ENCODE measurements at places on chromosomes 6 and 20.

GRCh38 chr20:59571551-59572314 lies 32.6 kb upstream of the PHACTR3 start:
- DNase-seq, result no peak

DNA sequence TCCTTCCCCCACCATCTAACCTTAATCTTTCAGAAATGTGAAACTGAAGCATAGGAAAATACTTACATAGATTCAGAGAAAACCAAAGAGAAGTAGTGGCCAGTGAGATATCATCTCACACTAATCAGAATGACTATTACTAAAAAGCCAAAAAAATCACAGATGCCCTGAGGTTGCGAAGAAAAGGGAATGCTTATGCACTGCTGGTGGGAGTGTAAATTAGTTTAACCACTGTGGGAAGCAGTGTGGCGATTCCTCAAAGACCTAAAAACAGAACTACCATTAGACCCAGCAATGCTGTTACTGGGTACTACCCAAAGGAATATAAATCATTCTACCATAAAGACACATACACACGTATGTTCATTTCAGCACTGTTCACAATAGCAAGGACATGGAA lies 9.2 kb upstream of the PREX1 start:
- DNase-seq, result no peak

DNA sequence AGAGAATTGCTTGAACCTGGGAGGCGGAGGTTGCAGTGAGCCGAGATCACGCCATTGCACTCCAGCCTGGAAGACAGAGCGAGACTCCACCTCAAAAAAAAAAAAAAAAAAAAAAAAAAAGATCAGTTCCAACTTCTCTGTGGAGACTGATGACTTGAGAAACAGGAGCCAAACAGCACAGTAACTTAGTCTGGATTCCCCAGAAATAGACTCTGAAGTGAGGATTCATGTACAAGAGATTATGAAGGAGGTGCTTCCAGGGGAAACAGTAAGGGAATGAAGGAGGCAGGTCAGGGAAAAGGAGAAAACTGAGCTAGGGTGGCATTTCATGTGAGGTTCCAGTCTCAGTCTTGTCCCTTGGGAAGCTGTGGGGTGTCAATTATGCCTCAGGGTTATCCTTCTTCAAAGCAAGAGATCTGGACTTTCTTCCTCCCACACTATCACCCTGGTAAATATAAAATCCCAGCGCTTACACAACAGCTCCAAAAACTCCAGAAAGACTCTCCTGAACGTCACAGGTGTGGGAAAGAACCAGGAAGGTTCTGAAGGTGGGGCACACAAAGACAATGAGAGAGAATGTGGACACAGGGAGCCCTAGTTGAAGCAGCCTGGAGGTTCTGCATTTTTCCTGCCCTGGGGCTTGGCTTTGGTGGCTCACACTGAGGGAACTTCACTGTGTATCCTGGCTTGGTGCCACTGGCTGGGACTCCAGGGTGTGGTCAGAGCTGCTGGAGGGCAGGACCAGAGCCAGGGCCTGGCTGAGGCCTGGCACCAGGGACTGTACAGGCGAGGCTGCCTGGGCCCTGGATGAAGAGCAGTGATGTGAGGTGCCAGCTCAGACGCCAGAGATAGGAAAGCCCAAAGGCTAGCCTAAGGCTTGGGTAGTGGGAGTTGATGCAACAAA lies 46.8 kb downstream of the PCNA start:
- no peak for DNase-seq

DNA sequence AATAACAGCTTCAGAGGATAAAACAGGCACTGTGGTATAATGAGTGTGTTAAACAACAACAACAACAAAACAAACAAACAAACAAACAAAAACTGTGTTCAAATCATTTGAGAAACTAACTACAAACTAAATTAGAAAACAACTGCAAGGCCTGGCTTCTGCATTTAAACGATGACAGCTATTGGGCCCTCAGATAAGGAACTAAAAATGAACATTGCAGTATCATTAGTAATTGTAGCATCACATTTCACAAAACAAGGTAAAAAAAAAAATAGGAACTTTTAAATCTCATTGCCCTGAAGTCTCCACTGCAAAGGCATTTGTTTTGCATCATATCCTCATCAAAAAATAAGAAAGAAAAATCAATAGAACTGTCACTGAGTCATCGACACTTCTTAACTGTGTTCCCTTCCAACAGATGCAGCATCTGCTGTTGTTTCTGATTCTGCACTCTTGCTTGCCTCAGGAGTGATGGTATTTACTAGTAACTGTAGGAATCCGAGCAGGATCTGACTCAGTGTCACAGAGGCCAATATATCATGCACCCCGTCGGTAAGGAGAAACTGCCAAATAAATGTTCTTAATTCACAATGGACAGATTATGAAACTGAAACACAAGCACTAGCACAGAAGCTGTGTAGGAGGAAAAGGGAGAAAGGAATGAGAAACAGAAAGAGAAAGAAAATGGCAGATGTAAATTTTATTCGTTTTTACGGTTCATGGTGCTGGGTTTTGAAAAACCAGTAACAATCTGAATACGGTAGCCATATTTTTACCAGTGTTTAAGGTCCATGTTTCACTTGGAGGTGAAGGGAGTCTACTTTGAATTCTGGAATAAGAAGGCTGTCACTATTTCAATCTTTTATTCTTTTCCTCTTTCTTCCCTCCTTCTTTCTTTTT lies 365.7 kb upstream of the EPHA7 start:
- no peak for DNase-seq

- no peak for DNase-seq
Measured at GRCh38 chr6:36419310-36419709, 23.3 kb downstream of the PXT1 start.

DNA sequence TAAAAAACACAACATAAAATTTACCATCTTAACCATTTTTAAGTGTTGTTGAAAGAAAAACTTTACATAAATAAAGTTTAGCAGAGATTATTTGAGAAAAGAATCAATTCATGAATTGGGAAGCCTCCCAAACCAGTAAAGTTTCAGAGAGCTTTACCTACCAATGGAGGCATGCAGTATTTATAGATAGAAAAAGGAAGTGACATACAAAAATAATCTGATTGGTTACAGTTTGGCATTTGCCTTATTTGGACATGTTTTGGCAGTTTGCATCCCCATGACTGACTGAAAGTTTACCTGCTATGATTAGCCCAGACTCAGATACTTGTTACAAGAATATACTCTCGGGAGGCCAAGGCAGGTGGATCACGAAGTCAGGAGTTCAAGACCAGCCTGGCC lies 3.7 kb upstream of the CMTR1 start:
- no peak for DNase-seq

DNA sequence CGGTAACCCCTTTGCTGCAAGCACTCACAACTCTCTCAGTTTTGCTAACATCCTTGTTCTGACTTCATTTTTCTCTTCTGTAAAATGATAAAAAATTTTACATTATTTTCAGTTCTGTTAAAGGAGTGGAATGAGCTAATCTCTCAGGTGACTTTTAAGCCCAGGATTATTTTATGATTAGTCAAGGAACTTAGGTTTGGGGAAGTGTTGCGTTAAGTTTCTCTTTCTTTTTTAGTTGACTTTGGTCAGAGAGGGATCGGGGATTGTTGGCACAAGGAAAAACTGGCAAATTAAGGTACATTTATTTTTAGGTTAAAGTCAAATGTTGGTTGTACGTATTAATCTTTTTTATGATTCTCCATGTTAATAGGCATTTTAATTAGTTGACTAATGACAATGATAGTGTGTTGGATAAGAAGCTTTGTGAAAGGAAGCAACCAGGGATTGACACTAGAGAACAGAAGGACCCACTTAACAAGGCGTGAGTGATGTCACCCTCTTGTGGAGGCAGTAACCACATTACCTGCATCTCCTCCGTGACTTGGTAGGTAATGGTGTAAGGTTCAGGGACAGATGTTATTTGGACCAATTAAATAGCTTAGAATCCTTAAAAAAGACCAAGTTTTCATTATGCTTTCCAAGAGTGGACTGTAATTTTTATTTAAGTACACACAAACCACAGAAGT lies 31.6 kb downstream of the CD83 start:
- DNase-seq, result no peak

DNA sequence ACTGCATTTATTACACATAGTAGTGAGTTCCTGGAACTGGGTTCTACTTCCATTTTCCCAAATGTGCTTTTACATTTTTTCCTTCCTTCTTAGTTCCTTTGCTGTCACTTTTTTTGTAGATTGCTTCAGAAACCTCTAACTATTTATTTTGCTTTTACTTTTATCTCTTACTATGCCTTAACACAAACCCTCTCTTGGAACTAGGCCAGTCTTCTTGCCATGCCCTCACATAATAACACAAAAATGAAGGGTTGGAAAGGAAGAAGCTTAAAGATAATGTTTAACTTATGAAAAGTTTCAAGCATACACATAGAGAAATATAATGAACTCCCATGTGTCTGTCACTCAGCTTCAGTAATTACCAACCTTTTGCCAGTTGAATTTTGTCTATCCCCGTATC lies 27.1 kb downstream of the TOP1 start:
- no peak for DNase-seq

DNA sequence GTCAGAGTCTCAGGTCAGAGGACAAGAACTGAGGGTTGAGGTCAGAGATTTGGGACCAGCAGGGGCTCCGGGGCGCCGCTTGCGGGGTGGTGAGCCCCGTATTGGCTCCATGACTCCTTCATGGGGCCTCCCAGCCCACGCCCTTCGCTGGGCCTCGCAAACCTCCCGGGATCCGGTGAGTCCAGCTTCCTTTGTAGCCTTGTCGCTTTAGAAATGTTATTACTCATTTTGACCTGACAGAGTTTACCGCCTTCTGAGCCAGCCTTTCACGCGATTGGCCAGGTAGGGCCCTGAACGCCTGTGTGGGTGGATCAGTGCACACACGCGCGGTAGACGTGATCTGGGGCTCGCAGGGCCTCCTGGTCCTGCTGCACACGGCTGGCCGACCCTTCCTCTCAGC lies 181.1 kb downstream of the ERMARD start:
- no peak for DNase-seq

- DNase-seq, result no peak
Measured at GRCh38 chr6:118890997-118891790, 2.8 kb upstream of the ASF1A start.

- DNase-seq, result no peak
Measured at GRCh38 chr6:111792914-111793700, 80.1 kb downstream of the FYN start.

DNA sequence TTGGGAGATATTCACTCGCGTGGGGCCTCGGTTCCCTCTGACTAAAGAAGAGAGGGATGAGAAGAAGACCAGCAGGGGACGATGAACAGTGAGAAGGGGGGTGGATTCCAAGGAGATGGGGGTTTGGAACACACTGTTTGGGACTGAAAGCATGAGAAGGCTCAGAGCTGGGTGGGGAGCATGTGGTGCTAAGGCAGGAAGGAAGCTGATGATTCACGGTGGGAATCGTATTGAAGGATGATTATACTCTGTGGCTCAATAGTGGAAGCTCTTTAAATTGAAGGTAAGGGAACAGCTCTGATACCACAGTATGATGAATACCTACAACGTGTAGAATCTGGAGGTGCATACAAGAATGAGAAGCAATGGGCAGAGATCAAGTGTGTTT lies 117.5 kb upstream of the KCNK16 start:
- DNase-seq, result no peak

DNA sequence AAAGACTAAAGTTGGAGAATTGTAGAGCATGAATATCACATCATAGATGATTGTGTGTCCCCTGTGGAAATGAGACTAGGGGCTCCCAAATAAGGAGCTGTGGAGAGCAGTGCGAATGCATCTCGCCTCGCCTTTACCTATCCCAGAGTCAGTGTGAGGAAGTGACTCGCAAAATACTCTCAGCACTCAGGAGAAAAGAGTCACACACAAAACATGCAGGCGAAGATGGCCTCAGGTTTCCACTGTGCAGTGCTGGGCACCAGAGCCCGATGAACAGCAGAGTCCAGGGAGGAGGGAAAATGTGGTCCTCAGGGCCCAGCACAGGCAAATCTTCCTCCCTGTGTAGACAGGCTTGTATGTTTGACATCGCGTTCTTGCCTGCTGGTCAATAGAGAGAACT lies 126.5 kb upstream of the AFDN start:
- DNase-seq, result no peak

DNA sequence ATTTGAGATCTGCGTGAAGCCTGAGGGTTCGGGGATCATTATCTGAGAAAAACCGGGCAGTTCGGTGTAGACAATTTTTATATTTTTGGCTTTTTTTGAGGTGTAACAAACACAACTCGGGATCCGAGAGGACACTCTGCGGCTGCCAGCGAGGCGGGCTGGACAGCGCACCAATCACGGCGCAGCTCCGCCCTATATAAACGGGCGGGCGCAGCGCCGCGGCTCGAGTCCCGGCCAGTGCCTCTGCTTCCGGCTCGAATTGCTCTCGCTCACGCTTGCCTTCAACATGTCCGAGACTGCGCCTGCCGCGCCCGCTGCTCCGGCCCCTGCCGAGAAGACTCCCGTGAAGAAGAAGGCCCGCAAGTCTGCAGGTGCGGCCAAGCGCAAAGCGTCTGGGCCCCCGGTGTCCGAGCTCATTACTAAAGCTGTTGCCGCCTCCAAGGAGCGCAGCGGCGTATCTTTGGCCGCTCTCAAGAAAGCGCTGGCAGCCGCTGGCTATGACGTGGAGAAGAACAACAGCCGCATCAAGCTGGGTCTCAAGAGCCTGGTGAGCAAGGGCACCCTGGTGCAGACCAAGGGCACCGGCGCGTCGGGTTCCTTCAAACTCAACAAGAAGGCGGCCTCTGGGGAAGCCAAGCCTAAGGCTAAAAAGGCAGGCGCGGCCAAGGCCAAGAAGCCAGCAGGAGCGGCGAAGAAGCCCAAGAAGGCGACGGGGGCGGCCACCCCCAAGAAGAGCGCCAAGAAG lies 69.0 kb downstream of the HFE start:
- no peak for DNase-seq

DNA sequence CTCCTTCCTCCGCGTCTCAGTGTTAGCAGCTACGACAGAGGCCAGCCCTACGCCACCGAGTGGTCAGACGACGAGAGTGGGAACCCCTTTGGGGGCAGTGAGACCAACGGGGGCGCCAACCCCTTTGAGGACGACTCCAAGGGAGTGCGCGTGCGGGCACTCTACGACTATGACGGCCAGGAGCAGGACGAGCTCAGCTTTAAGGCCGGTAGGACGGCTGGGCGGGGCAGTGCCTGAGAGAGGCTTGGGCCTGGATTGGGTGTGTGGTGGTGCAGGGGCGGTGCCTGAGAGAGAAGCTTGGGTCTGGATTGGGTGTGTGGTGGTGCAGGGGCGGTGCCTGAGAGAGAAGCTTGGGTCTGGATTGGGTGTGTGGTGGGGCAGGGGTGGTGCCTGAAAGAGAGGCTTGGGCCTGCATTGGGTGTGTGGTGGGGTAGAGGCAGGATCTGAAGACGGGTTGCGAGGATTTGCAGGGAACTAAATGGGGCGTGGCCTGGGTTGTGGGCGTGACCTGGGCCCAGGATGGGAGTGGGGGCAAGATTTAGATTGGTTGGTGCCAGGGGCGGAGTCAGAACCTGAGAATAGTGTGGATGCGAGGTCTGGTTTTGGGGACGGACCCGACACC lies 24.4 kb downstream of the SPDEF start:
- DNase-seq, result no peak

- DNase-seq, result no peak
Measured at GRCh38 chr6:144753023-144753705, 468.0 kb downstream of the UTRN start.
